ENCODE measurements at places on chromosomes 1 and 21.

GRCh38 chr1:25895365-25895990, 10.7 kb downstream of the STMN1 start:
- DNase-seq = peak; percentile 82

GRCh38 chr1:230807561-230808280, 60.5 kb downstream of the CAPN9 start:
- no peak for DNase-seq

GRCh38 chr1:192059407-192059806, 98.9 kb upstream of the RGS18 start:
- no peak for DNase-seq

GRCh38 chr1:117759535-117759934, 153.7 kb downstream of the TENT5C start:
- DNase-seq = no peak

- DNase-seq = no peak
Measured at GRCh38 chr1:229563241-229563640, 4.7 kb upstream of the ABCB10 start.

- no peak for DNase-seq
Measured at GRCh38 chr1:12148958-12149790, 17.6 kb upstream of the TNFRSF1B start.

DNA sequence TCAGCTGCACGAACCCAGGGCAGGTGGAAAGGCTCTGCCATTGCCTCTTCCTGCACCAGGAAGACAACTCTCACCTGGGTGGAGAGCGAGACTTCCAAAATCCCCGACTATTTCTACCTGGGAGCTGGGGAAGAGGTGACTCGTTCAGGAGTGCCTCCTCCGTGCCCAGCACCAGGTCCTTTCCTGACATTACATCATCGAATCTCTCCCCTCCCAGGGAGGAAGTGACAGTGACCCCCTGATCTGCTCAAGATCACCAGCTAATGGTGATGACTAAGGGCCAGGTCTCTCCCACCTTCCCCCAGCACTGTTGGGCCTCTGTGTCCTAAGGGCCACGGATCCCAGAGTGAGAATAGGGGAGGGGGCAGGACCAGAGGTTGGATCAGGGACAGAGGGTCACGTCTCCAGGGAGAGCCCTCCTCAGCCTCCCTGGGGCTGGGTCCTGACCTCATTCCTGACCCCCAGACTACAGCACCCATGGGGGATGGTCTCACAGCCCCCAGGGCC, 6.8 kb downstream of the MEGF6 start:
- DNase-seq = no peak

DNA sequence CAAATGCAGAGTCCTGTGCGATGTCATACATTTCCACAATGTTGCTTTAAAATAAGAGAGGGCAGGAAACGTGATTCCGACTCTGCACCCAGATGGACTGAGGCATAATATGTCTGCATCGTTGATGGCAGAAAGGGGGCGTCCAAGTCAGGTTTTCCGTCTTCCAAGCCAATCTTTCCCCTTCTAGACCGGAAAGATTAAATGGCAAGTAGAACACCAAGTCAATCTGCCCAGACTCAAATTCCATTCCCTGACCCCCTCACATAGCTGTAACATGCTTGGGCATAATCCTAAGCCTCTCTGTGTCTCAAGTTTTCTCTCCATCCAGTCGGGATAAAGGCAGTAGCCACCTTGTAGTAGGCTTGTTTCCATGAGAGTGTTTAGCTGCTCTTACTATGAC, 14.4 kb downstream of the PCP4 start:
- no peak for DNase-seq

GRCh38 chr1:55803429-55803828, 588.3 kb upstream of the USP24 start:
- no peak for DNase-seq

- DNase-seq = no peak
Measured at GRCh38 chr1:12630946-12631530, 12.8 kb upstream of the AADACL4 start.

GRCh38 chr1:114979278-114979891, 50.2 kb upstream of the TSHB start:
- peak; percentile 31 for DNase-seq

- no peak for DNase-seq
Measured at GRCh38 chr1:46960250-46960649, 19.0 kb upstream of the CYP4A11 start.

GRCh38 chr1:23533246-23534023, 2.4 kb upstream of the E2F2 start:
- no peak for DNase-seq

DNA sequence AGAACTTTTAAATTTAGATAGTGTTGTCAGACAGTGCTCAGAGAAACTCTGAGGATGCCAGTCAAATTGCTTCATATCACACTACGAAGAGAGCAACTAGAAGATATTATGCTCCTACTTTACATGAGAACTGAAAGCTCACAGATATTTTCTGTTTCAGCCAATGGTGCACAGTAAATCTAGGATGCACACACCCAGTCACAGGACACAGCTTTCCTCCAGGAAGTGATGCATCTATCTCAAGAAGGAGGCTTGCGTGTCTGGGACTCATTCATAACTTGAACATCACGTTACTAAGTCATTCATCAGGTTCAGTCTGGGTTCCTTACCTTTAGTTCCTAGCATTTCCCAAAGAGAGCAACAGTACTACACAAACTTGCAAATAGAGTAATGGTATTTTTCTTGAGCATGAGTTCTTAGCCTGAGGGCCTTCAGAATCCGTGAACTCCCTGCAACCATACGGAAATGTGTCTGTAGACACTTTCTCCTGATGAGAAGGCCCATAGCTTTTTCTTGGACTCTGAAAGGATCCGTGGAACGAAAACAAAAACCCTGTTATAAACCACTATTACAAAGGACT, 12.2 kb downstream of the ZNF697 start:
- DNase-seq = no peak

DNA sequence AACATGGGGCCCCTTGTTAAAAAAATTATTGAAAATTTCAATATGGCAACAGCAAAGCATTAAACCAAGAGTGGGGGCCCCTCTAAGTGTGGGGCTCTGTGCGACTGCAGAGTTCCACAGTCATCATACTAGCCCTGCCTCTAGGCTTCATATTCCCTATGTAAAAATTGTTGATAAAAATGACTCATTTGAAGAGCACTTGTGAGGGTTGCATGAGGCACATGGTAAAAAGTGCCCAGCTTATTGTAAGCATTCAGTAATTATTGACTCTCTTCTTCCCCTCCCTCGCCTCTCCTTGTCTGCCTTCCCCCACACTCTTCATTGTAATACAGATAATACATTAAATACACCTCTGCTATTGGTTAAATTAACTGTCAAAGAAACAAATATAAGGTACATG, 86.7 kb upstream of the PTBP2 start:
- DNase-seq = no peak

GRCh38 chr1:45669379-45669778, 17.0 kb downstream of the GPBP1L1 start:
- no peak for DNase-seq

DNA sequence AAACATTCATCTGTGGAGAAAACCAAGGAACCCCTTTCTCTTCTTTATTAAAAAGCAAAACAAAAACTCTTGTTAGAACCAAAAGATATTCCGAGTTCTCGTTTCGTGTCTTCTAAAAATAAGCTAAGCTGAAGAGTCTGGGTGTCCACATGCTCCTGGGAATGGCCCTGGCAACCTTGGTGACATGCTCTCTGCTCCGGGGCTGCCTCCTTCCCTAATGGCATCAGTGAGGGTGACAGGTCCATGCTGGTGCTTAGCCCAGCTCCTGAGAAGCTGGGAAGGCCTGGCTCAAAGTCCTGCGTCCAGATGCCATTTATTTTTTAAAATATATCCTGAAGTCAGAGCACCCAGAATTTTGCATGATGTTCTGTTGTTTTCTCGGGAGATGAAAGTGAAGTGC, 24.6 kb upstream of the TRAPPC10 start:
- DNase-seq = no peak

DNA sequence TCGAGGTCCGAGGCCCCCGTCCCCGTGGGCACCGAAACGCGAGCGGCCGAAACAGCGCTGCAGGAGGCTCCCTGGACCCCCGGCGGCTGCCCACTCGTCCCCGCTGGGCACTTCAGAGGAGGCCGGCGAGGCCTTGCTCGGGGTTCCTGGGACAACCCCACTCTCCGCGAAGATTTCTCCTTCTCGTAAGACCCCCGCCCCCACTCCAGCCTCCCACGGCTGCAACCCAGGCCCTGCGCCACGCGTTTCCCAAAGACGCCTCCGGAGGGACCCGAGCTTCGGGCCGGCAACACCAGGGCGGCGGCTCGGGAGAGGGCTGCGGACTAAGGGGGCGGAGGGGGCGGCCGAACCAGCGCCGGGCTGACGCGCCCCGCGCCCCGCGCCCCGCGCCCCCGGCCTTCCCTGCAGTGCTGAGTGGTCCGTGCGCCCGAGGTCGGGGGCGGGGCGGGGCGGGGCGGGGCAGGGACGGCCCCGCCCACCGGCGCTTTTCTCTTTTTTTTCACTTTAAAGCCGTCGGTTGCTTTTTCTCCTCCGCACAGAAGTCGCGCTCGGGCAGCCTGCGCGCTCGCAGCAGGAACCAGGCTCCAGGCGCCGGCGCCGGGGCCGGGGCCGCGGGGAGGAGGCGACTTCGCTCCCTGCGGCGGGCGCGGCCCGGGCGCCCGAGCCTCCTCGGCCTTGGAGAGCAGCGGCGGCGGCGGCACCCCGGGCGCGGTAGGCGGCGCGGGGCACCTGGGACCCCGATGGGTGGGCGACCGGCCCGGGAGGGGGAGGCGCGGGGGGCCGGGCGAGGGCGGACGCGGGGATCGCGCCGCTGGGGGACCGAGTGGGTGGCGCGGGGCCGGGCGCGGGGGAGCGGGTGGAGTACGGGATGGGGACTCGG, at the start of gene SPSB1:
TSS of gene SPSB1 (plus strand) at position 534 of the 880 bp plus-strand sequence. CDS start 62,998 bp downstream, outside the sequence.
- DNase-seq = peak; percentile 48

DNA sequence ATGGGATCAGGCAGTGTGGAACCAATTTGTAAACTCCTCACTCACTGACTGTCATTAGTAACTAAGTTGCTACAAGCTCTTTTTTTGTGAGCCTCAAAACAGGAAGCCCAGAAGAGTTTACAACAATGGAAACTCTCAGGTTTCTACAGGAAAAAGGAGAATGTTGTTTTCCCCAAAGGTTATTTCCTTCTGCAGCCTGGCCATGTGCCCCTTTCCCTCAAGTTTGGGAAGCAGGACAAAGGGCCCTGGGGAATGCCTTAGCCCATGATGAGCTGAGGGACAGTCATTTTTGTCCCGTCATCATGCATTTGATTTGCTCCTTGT, 395.9 kb downstream of the KIF26B start:
- DNase-seq = no peak

DNA sequence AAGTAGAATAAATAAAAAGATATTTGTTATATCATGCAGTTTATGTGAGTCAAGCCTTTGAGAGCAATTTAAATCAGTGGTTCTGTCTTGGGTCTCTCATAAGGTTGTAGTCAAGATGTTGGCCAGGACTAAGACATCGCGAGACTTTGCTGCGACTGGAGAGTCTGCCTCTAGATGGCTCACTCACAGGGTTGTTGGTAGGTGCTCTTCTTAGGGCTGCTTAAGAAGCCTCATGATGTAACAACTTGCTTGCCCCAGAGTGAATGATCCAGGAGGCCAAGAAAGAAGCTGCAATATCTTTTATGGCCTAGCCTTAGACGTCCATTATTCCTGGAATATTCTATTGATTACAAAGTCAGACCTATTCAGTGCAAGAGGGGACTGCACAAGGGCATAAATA, 73.1 kb upstream of the CACHD1 start:
- DNase-seq = no peak

DNA sequence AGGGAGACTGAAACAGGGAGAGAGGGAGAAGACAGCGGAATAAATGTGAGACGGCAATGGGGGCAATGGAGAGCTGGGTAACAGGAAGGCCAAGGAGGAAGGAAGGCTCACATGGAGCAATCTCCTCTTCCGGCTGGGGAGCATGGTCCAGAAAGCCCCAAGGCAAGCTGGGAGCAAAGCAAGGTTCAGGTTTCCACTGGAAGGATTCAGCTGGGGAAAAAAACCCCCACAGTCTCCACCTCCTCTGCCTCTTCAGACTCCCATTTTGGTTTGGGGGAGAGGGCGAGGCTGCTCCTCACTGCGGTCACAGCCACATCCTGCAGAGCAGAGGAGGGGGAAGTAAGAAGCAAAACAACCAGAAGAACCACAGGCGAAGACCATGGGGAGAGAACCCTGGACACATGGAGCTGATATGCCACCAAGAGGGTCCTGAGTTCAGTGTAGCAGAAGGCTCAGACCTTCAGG, 650 bp downstream of the TNFAIP8L2 start:
- DNase-seq = peak; percentile 15

DNA sequence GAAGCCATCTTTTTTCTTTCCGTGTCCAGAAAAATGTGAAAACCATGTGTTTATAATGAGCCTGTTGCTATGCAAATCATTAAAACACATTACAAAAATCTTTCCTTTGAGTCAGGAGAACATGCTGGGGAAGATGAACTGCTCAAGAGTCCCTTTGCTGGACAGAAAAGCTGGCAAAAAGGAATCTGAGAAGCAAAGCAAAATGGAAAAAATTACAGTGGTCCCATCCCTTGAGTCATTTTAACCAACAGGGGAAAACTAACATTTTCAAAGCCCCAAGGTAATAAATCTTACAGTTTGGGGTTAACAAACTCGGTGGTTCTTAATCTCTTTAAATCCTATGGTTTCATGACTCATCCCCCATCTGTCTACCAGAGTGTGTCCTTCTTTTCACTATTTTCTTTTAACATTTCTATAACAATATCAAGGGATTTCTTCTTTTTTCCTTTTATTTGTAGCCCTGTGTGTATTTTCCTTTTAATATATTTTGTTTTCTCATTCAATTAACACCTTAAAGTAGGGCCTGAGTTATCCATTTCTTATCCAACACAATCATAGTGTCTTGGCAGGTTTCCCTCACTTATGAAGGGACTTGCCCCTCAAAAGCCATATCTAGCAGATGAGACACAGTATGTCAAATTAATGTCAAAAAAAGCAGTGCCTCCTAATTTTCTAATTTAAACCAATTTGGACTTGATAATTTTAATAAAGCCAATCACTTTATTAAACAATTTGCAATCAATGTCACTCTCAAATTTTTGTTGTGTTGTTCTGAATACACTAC, 105.4 kb downstream of the PTPN14 start:
- DNase-seq = no peak

DNA sequence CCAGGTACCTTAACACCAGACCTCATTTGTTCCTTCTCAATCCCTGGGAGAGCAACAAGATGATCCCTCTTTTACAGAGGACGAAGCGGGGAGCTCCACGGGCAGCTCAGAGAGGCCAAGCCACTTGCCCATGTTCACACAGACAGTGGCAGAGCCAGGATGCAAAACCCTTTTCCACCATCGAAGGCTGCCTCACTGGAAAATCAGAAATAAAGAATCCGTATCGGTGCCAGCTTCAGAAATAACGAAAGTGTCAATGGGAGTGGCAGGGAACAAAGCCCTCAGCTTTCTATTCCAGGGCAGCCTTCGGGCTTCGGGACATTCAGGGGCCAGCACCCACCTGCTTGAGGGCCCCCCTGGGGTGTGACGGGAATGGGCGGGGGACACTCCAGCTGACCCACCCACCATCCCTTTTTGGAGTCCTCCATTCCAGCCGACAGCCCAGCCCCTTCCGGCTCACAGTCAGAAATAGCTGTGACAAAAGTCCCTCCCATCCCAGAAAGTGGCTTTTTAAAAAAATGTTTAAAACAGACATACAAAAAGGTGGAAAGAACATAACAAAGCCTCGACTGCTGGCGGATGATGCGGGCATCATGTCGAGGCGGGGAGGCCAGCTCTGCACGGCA, 6.0 kb downstream of the IFFO2 start:
- DNase-seq = no peak
